ENCODE measurements at places on chromosomes 1 and 21. TPM values are rescaled to one million over a fixed set of nuclear protein-coding genes. Genes with fewer than 3 reads are reported as not detected.

Gene UBXN10
- polyA plus RNA-seq: 0.53 TPM

Gene TAF5L
- polyA plus RNA-seq: 4.4 TPM

Gene CCDC17
- polyA plus RNA-seq: 0.35 TPM

Gene S100A8
- polyA plus RNA-seq: 72.9 TPM

Gene TGFB2
- 2.3 TPM for polyA plus RNA-seq

Gene MRPL20
- 238 TPM for polyA plus RNA-seq

Gene CLCNKB
- 1.5 TPM for polyA plus RNA-seq

Gene FYB2
- 0.15 TPM for polyA plus RNA-seq

Gene CLCC1
- polyA plus RNA-seq: 19.5 TPM

Gene PPIAL4G
- polyA plus RNA-seq: not detected

Gene PLCH2
- 0.04 TPM for polyA plus RNA-seq

Gene CNKSR1
- polyA plus RNA-seq: 1.6 TPM

Gene AMIGO1
- 6.2 TPM for polyA plus RNA-seq

Gene KIAA0040
- 16.0 TPM for polyA plus RNA-seq

Gene MAEL
- 0.62 TPM for polyA plus RNA-seq

Gene GRIK3
- 0.38 TPM for polyA plus RNA-seq

Gene FMO3
- polyA plus RNA-seq: 1.4 TPM

Gene S100A7
- not detected for polyA plus RNA-seq

All from heart left ventricle (tissue), 16 donors.